Omental fat pad (tissue), 4 donors: ENCODE measurements at places on chromosomes 12 and 14.

DNA sequence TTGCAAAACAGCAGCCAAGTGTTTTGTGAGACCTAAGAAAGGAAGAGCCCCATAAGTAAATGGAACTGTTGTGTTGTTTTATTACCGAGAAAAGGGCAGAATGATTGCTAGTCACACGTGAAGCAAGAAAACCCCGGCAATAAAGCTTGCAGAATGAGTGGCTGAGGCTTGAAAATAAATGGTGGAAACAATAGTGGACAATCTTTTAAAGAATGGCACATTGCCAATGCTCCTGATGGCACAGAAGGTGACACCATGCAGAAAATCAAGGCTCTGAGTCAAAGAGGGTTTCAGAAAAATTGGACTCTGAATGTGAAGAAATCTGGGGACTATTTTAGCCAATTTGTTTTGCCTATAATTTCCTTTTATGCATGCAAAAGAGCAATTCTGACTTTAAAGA, 4.0 kb upstream of the AQP2 start:
- no peak for DNase-seq

DNA sequence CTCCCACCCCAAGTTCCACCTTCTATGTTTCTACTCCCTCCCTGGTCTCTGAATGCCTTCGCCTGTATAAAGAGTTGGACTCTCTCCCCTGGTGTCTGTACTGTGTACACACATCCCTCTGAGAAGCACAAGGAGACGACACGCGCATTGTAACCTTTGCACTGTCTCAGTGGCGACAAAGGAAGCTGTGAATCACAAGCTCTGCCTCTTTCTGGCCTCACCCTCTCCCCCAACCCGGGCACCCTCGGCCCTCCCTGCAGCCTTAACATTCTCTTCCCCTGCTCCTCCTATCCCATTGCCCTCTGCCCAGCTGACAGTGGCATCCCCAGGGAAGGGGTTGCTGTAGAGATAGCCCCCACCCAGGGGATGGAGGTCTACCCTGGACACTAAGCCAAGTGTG, 2.5 kb upstream of the SMARCD1 start:
- DNase-seq, result no peak

DNA sequence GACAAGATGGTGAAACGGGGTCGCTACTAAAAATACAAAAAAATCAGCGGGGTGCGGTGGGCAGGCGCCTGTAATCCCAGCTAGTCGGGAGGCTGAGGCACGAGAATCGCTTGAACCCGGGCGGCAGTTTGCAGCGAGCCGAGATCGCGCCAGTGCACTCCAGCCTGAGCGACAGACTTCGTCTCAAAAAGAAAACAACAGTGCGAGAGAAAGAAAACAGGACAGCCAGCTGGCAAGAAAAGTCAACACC, 633 bp upstream of the RNU4-2 start:
- DNase-seq, result no peak

GRCh38 chr12:13784504-13784903, 196.9 kb downstream of the GRIN2B start:
- DNase-seq, result no peak

DNA sequence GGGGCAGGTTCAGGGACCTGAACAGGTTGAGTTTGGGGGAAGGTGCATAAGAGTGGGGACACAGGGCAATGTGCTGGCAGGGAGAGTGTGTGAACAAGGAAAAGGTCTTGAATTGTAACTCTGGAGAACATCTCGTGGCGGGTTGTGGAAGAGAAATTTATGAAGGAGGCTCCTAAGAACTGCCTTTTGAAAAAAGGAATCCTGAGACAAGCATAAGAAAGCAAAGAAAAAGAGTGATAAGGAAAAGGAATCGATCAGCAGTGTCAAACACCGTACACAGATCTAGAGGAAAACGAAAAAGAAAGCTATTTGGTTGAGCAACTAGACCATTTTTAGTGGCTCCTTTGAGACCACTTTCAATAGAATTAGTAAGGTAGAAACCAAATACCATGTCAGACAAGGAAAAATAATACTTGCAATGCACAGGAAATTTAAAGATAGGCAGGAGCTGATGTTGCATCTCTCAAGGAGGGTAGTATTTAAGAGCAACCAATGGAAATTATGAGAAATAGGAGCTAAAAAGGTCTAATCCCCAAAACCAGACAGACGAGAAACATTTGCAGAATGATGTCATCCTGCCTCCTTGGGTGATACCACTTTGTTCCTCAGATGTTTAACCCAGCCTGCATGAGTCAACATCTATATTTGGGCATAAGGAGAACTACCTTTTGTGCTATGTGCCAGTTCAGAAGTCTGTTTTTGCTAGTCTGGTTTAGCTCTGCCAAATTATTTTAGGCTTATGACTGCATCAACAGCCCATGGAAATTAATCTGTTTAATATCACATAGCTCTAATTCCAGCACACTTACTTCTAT, 64.5 kb upstream of the STK38L start:
- no peak for DNase-seq
